ENCODE measurements at places on chromosomes 1 and 21.

DNA sequence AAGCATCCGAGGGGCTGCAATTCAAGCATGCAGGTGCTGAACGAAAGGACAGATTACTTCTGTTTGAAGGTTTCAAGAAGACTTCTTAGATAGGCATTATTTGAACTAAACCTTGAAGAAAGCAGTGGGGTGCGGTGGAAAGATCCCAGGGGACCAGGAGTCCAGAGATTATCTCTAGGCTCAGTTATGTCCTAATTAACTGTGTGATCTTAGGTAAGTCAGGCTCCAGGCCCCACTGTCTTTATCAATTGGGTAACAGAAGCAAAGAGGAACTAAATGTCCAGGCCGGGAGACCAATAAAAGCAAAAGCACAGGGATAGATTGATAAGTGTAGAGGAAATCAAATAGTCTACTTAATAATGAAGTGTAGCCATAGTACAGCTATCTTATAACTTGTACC is 72.9 kb upstream of the CDC42BPA start:
- no peak for DNase-seq

- no peak for DNase-seq
Measured at GRCh38 chr1:215132156-215132555, 49.6 kb downstream of the KCNK2 start.

DNA sequence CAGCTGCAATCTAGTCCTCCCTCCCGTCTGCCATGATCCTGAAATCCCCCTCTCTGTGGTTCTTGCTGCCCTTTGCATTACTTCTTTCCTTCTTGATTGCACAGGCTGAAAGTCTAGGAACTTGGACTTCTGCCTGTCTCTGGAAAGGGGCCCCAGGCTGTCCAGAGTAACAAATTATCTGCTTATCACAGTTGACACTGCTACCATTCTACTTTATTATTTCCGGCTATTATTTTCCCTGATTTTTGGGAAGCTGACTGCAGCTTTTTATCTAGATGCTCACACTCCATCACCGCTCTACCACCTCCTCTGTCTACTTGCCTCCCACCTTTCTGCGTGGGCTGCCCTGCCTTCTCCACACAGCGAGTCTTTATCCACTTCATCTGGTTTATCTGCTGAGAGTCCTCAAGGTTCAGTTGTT is 202.1 kb upstream of the PLXNA2 start:
- DNase-seq = no peak

DNA sequence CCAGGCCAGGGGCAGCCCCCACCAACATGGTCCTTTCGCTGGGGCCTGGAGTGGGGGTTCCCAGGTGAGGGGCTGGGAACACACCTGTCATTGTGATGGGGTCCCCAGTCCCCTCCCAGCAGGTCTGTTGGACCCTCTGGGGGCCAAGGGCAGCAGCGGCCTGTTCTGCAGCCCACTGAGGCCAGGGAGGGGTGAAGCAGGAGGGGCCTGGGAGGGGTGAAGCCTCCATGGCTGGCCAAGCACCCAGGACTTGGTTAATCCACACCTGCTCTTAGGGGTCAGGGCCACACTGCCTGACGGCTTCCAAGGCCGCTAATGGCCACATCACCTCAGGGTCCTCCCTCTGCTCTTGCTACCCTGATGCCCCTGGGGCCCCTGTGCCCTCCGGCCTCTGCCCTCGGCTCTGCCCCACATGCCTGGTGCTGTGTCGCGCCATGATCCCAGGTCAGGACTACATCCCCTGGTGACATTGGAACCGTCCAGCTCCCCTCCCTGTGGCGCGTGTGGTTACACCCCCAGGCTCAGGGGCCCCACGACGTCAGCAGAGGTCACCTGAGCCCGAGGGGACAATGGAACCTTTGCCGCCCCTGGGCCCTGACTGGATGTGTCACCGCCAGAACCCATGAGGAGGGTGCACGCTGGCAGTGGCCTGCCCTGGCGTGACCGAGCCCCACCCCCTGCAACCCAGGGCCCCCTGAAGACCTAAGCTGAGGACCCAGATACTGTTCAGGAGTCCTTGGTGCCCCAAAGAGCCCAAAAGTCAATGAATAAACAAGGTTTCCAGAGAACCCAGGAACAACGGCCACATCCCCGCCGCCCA is 7.0 kb downstream of the TNFRSF18 start:
- no peak for DNase-seq

DNA sequence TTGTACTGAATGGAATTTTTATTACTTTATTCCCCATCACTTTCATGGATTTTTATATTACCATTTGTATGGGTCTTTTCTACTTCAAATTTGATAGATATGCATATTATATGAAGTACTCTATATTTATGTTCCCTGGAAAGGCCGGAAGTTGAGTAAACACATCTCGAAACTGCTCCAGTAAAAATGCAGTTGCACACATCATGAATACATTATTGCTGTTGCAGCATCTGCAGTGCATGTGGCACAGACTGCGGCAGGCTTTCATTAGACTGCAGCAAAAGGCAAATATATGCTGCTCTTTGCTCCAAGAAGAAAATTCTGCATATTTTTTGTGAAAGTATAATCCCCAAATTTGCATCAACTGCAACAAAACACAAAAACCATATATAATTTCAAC is 48.7 kb upstream of the LRRC7 start:
- no peak for DNase-seq

DNA sequence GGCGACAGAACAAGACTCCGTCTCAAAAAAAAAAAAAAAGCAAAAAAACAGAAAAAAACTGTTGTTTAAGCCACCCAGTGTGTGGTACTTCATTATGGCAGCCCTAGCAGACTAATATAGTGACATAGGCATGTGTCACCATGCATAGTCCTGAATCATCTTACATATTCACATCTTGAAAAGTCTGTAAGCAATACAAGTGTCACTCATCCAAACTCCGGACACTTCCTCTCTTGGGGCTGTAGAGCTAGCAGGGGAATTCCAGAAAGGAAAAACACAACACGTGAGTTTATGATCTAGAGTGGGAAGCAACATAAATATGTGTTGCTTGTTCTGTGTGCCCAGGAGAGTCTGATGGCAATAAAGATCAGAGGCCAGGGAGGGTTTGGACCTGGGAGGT is 81.6 kb upstream of the KCNE2 start:
- no peak for DNase-seq

DNA sequence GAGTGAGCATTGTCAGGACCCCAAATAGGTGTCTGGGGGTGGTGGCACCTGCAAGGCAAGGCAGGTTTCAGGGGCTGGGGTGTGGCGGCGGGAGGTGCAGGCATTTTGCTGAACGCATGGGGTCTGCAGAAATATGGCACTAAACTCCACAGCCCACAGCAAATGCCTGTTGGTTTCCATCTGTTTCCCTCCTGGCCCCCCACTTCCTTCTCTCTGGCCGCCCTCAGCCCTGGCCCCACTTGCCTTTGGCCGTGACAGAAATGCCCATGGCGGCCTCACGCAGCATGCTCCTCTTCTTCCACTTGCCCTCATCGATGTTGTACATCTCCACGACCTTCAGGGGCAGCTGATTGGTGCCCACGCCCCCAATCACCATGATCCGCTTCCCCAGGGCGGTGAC is 13.7 kb downstream of the KLHDC8A start:
- no peak for DNase-seq

GRCh38 chr1:30612536-30613065 is 110.8 kb downstream of the MATN1 start:
- no peak for DNase-seq

GRCh38 chr1:12244078-12244477 is 14.2 kb downstream of the VPS13D start:
- no peak for DNase-seq

DNA sequence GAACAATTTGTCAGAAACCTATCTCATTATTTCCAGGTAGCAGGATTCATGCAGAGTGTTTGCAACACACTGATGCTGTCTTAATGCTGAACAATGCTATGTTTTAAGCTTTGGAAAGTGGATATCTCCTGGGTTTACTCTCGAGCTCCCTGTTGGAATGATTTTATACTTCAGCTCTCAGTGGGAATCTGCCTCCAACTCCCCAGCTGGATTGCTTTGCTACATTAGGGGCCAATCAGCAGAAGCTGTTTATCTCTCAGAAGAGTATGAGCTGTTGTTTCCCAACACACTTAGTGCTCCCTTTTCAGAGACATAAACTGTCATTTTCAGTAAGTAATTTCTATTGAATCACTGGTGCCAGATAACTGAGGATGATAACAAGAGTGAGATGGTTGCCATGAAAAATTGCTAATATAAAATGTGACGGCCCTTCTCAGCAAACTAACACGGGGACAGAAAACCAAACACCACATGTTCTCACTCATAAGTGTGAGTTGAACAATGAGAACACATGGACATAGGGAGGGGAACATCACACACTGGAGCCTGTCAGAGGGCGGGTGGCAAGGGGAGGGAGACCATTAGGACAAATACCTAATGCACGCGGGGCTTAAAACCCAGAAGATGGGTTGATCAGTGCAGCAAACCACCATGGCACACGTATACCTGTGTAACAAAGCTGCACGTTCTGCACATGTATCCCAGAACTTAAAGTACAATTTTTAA is 265.9 kb upstream of the RUNX1 start:
- no peak for DNase-seq

DNA sequence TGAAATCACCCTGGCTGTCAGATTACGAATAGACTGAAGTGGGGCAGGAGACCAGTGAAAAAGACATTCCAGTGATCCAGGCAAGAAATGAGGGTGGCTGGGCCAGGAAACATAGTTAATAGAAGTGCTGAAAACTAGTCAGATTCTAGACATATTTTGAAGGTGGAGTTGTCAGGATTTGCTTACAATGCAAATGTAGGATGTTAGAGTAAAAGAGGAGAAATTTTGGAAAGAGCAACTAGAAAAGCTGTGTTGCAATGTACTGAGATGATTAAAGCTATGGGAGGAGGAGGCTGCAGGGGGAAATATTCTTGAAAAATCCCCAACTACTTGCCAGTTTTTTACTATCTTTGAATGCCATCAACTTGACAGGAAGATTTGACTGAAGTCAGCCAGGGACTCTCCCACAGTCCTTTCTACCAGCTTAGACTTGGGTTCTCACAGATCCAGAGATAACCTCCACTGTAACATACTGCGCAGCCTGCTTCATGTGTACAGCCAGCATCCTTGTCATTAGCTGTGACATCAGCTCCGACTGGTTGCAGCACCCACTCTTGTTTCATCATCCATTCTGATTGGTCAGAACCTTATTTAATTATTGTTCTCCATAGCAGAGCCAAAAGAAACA is 109.7 kb downstream of the TSEN15 start:
- peak; percentile 43 for DNase-seq

DNA sequence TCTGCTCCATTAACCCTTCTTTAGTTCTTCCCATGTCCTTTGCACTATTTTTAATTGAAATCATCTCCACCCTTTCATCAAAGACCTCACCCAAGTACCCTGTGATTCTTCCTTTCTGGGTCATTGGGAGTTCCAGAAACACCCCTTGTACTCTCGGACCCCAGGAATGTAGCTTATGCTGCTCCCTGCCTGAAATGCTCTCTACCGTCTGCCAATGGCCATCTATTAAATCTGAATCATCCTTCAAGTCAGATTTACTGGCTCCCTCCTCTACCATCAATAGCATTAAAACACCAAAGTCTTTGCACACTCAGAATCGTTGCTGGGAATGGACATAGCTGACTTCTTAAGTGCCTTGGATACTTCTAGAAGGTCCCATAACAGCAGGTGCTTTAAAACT is 73.2 kb upstream of the GADD45A start:
- no peak for DNase-seq

GRCh38 chr1:2322065-2322571 is 69.2 kb downstream of the MORN1 start:
- DNase-seq = no peak

DNA sequence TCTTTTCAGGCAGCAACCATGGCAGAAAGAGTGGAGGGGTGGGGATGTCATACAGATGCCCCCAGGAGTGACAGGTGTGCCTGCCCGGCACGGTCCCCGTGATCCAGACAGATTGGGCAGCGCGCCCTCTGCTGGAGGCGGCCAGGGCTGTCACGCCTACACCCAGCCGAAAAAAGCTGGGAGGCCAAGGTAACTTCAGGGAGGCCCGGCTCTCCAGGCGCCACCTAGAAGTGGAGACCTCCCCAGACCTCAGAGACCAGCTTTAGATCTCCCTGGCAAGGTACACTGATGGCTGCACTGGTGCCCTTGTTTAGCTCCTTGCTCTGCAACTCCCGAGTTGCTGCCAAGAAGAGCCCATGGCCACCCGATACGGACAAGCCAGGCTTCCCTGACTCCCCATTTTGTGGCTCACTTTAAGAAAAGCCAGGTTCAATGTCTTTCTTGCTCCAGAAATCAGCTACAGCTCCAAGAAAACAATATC is 6.6 kb downstream of the GOLT1A start:
- peak; percentile 55 for DNase-seq

GRCh38 chr1:27577504-27578188 is 26.3 kb downstream of the AHDC1 start:
- DNase-seq = no peak

DNA sequence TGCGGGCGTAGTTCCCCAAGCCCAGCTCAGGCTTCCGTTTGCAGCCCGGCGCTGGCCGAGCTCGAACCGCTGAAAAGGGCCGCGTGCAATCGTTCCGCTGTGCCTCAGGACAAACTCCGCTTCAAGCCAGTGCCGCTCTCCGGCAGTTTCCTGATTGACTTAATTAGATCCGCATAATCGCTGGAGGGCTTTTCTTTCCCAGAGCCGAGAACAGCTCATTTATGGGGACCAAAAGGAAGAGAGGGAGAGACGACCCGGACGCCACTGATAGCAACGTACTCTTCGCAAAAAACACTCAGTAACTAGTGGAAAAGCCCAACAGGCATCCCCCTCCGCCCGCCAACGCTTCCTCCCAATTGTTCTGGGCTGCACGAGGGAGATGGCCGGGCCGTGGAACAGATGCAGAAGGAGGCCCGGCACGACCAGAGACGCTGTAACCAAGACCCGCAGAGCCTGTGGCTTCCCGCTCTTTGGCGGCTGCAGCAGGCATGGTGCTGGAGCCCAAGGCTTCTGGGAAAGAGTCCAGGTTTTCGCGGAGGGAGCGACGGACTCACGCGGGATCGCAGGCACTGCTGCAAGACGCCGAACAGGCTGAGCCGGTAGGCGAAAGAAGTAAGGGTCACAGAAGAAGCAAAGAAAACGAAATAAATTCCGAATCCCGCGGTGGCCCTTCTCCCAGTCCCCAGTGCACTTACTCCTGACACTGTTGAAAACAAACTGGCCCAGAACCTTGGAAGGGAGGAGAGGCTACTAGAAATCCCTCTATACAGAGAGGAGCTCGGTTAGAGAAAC is 3.6 kb upstream of the FOXD2 start:
- no peak for DNase-seq

DNA sequence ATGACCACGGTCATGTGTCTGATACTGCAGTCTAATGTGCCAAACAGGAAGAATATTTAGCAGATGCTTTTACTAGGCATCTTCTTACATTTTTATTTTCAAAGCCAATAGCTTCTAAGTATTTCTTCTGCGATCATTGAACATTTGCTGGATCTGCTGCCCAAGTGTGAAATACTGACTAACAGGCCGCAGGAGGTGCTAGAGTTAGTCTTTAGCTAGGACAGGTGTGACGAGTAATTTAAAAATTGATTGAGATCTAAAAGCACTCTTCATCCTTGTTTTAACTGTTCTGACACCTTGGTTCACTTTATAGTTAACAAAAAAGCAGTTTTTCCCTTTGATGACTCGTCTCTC is 748 bp upstream of the FAM78B start:
- no peak for DNase-seq

- no peak for DNase-seq
Measured at GRCh38 chr1:160043543-160043942, 11.8 kb upstream of the PIGM start.
